HT-29 (cell line): ENCODE measurements at places on chromosomes 7 and 10. TPM values are rescaled to one million over a fixed set of nuclear protein-coding genes. Genes with fewer than 3 reads are reported as not detected.

IQCE gene
- total RNA-seq, result 23.1 and 24.7 TPM in 2 replicates

NPSR1 gene
- 2.2 and 3.0 TPM in 2 replicates for total RNA-seq

TLX1 gene
- not detected in 2 replicates for total RNA-seq

FEZF1 gene
- not detected in 2 replicates for total RNA-seq

GRCh38 chr7:106626376-106627164 is 34.4 kb downstream of the CCDC71L start:
- DNase-seq, result peak; percentile 95

DNA sequence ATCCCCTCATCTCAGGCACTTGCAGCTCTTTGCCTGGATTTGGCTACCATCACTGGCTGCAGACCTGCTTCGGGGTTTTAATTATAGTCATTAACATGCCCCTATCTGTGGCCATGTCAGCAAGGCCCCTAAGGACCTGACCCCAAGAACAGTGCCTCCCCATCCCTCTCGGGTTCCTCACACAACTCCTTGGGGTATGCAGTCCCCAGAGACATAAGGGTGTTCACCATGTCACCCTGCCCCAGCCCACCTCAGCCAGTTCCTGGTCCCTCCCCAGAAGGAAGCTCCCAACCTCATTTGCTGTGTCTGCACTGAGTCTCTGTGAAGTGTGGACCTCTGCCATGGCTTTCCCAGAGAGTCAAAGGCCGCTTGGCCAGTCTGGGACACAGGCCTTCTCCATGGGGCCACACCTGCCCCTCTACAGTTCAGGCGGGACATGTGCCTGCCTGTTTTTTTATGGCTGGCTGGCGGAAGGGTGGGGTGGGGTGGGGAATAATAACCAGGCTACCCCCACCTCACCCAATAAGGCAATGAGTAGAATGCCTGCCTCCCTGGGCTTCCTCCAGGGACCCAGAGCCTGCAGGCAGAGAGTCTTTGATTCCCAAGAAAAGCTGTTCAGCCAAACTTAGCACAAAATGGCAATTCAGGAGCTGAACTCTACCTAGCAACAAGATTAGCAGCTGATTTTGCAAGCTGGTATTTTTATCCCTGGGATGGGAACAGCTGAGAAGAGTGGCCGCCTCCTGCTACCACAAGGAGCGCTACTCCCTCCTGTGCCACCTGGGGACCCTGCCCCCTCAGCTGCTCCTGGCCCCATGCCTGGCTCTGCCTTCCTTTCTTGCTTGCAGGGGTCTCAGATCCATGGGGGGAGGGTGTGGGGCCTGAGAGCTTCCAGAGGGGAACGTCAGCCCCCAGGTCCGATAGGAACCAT is 23.7 kb upstream of the CAMK2B start:
- DNase-seq, result no peak

DNA sequence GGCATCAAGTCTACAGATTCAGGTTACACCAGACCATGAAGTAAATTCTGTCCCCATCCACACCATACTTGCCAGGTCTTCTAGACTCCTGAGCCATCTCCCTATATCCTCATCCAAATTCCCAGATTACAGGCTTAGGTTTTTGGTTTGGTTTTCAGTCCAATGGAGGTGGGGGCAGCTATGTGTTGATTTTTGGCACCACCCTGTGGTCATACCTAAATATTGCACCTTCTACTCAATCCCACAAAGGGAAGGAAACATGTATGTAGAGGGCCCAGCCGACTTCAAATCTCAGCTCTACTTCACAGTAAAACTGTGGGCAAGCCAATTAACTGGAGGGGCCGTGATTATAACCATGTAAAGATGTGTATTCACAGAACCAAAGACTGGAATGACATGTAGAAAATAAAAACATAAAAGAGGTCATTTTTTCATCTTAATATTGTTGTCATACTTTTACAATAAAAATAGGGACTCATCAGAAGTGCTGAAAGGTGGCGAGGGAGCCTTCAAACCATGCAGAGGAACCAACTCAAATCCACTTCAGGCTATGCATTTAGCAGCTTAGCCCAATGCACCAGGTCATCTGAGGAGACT is 19.8 kb downstream of the ERCC6 start:
- DNase-seq, result peak; percentile 71

- DNase-seq, result no peak
Measured at GRCh38 chr7:17019106-17019505, 137.3 kb upstream of the AGR3 start.

DNA sequence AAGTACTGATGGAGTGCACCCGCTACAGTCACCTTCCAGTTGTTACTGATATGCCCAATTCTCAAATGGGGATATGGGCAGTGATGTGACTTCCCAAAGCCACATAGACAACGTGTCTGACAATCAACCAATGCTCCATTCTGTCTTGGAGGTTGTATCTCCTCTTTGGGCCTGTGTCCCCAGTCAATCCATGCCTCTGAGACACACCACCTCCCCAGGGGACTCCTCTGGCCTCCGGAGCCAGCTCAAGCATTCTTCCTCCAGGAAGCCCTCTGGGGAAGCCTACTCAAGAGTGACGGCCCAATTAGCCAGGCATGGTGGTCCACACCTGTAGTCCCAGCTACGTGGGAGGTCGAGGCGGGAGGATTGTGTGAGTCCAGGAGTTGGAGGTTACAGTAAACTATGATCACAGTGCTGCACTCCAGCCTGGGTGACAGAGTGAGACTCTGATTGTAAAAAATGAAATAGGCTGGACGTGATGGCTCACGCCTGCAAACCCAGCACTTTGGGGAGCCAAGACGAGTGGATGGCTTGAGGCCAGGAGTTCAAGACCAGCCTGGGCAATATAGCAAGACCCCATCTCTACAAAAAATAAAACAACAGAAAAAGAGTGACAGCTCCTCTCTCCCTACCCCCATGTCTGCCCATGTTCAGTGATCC is 99.5 kb upstream of the TNRC18 start:
- peak; percentile 84 for DNase-seq

- no peak for DNase-seq
Measured at GRCh38 chr7:55206235-55207029, 158.7 kb upstream of the LANCL2 start.
